Activated T-cell treated with anti-CD3 and anti-CD28 coated beads for 1 hour (primary cell): ENCODE measurements at places on chromosomes 16 and 17.

GRCh38 chr16:84368308-84368996, at the start of gene ATP2C2:
Gene ATP2C2, plus strand, starts transcription at chr16:84368538. Its CDS starts 78 bp downstream, at chr16:84368616.
- DNase-seq = no peak

DNA sequence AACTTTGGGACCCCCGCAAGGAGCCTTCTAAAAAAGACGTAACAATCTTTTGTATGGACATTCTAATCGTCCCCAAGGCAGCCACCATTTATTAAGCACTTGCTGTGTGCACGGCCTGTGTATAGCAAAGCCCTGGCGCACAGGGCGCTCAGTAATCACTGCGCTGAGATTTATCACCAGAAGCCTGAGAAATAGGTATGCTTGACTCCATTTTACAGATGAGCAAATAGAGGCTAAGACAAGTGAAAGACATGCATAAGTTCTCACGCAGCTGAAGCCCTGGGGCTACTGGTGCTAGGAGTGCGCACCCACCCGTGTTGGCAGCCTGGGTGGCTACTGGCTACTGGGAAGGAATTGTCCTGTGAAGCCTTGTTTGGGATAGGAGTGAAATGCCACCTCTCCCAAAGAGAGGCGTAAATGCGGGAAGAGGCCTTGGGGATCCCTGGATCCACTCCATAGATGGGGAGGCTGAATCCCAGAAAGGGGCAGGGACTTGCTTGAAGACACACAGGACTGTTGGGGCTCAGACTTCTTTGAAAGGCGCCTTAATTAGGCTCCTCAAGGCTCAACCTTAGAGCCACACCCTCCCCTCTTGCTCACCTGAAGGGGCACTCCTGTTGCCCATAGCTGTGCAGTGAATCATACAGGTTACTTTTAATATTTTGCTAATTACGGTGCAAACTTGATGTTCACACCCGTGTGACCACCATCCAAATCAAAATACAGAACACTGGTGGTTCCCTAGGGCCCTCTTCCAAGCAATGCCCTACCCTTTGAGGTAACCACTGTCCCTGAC, 634 bp upstream of the NATD1 start:
- no peak for DNase-seq

- DNase-seq = no peak
Measured at GRCh38 chr17:40153603-40154236, 13.4 kb downstream of the CASC3 start.

GRCh38 chr17:41585301-41586056, 1.2 kb downstream of the KRT14 start:
- no peak for DNase-seq

DNA sequence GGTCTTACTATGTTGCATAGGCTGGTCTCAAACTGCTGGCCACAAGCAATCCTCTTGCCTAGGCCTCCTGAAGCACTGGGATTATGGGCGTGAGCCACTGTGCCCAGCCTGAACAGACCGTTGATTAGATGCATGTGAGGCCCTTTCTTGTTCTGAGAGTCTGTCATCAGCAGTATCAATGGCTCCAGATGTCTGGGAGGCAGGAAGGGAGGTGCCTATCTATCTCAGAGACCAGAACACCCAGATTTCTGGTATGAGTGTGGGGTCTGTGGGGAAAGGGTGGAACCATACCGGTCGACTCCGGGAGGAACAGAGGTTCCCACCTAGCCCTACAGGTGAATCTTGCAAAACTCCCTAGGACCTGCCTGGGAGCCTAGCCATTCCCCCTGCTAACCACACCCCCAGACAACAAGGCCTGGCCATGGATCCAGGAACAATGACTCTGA, 71.7 kb downstream of the PRKCB start:
- DNase-seq = no peak
